Renal cortex interstitium (tissue), 15 donors: ENCODE measurements at places on chromosomes 1 and 21. TPM values are rescaled to one million over a fixed set of nuclear protein-coding genes. Genes with fewer than 3 reads are reported as not detected.

- no peak for DNase-seq
These were observed 954.5 kb downstream of the ADGRL2 start for GRCh38 chr1:82755191-82755590.

DNA sequence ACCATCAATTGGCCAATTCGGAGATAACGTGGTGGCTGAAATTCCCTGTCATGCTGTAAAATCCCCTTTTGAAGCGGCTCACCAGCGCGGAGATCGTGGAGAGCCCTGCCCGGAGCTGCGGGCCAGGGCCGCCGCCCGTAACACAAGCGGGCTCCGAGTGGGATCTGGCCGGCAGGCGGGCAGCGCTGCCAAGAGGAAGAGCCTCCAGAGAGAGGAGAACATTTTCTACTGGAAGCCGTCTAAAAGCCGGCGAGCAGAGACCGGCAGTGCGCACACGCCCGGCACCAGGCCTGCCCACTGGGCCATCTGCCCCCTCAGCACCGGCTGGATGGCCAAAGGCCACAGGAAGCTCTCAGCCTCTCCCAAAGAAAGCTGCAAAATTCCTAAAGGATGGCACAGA lies 15.5 kb downstream of the SSBP3 start:
- DNase-seq: no peak

- DNase-seq: no peak
These were observed 62.8 kb upstream of the COA6 start for GRCh38 chr1:234310460-234310817.

DNA sequence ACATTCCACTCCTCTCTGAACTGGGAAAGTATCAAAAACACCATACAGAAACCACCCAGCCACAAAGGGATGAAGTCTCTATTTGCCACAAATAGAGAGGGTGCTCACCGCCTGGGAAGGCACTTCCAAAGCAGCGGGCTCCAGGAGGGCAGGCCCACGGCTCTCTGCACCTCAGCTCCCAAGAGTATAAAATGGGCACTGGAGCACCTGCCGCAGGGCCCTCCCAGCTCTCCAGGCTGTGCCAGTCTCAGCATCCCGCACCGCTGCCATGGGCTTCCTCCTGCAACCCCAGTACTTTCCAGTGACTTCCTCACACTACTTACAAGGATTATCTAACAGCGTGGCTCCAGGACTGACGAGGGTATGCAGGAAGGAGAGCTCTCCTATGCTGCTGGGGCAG lies 14.4 kb downstream of the C2CD2 start:
- DNase-seq: no peak

DNA sequence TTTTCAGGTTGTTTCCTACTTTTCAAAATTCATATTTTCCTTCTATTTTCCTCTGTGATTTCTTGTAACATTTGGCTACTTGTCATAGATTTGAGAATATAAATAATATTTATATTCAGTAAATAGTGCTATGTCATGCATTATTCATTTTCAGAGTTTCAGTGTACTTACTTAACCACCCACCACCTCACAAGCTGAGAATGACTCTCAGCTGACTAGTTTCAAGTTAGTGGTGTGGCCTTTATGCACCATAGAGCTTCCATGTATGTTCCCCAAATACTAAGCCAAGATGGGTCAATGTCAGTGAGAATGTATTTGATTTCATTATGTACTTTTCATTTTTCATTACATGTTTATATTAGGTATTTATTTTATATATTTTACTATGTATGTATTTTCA lies 56.9 kb upstream of the RGS1 start:
- no peak for DNase-seq

Gene SH2D1B
- 0.11 TPM for polyA plus RNA-seq

GRCh38 chr1:31978843-31979400 lies 34.7 kb upstream of the KHDRBS1 start:
- DNase-seq: no peak

GRCh38 chr1:44713321-44713781 lies 17.6 kb downstream of the RNU5D-1 start:
- no peak for DNase-seq

Gene GPR25
- not detected for polyA plus RNA-seq

DNA sequence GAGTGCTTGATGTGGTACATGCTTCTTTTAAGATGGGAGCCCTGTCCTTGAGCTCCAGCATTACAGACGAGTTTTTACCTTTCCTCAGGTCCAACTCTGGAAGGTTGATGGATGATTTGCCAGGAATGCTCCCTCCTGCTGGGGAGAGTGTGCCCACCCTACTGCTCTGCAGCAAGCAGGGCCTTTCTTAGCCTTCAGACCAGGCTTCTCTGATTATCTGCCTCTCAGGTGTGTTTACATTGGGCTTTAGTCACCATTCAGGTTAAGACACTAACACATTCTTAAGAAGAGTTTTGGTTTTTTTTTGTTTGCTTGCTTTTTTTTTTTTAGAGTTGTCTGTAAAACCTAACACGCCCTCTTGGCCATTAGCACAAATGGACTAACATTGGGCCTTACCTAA lies 301.8 kb downstream of the KCNT2 start:
- no peak for DNase-seq

DNA sequence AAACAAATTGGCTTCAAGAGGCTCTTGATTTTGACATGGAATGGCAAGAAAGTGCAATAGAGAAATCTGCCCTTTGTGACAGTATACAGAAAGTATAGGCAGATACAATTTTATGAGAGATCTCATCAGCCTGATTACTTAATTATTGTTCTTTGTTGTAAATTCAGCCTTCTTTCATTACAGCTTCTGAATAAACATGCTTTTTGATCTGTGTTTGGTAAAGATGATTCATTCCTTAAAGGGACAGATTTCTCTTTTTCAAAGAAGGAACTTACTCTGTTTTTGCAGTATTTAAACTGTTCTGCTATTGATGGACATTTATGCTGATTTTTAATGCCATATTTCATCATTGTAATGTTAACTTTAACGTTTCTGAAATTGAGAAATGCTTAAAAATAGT lies 13.7 kb upstream of the MPC2 start:
- no peak for DNase-seq

Gene FALEC
- 0.81 TPM for polyA plus RNA-seq

Gene HENMT1
- 13.0 TPM for polyA plus RNA-seq

- DNase-seq: no peak
These were observed 5.5 kb upstream of the AGTRAP start for GRCh38 chr1:11730429-11730891.

GRCh38 chr1:198003468-198003867 lies 86.3 kb downstream of the LHX9 start:
- DNase-seq: no peak

Gene LRRC53
- not detected for polyA plus RNA-seq

GRCh38 chr1:67469431-67469830 lies 39.2 kb upstream of the SERBP1 start:
- no peak for DNase-seq

- DNase-seq: no peak
These were observed 93.0 kb upstream of the TENT5C start for GRCh38 chr1:117512728-117513321.

GRCh38 chr1:207903767-207904166 lies 7.2 kb downstream of the CD34 start:
- no peak for DNase-seq

- no peak for DNase-seq
These were observed 11.6 kb upstream of the CD34 start for GRCh38 chr1:207922554-207922953.

Gene MCOLN3
- polyA plus RNA-seq: 27.1 TPM

Gene LRRC39
- polyA plus RNA-seq: 2.3 TPM

Gene LCA5L
- polyA plus RNA-seq: 3.9 TPM

Gene CRNN
- not detected for polyA plus RNA-seq

Gene ALX3
- not detected for polyA plus RNA-seq

DNA sequence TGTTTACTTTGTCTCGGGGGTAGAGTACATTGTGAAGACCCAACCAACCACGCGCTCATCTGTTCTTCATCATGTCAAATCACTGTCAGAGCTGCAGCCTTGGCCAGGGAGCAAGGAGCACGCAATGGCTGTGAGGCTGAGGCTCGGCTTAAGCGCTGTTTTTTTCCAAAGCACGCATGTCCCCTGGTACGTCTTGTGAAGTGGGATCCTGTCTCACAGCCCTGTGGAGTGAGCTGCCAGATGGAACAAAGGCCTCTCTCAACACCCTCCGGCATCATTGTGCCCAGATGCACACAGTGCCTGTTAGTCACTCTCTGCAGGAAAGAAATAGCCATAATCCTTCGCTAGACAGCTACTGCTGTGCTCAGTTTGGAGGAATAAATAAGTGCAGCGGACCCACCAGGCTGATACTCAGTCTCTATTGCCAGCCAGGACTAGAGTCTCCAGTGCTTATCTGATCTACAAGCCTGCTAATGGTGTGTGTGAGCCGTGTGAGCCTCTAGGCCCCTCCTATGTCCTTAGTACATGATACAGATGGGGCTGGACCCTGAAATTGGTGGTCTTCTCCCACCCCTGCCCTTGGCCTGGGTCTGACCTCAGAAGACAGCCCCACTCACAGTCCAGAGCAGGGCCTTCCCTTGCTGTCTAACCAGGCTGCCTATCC lies 91.3 kb upstream of the COA6 start:
- no peak for DNase-seq

- no peak for DNase-seq
These were observed 76.6 kb downstream of the HHAT start for GRCh38 chr1:210405316-210405715.

Gene OPRD1
- polyA plus RNA-seq: 0.33 TPM

DNA sequence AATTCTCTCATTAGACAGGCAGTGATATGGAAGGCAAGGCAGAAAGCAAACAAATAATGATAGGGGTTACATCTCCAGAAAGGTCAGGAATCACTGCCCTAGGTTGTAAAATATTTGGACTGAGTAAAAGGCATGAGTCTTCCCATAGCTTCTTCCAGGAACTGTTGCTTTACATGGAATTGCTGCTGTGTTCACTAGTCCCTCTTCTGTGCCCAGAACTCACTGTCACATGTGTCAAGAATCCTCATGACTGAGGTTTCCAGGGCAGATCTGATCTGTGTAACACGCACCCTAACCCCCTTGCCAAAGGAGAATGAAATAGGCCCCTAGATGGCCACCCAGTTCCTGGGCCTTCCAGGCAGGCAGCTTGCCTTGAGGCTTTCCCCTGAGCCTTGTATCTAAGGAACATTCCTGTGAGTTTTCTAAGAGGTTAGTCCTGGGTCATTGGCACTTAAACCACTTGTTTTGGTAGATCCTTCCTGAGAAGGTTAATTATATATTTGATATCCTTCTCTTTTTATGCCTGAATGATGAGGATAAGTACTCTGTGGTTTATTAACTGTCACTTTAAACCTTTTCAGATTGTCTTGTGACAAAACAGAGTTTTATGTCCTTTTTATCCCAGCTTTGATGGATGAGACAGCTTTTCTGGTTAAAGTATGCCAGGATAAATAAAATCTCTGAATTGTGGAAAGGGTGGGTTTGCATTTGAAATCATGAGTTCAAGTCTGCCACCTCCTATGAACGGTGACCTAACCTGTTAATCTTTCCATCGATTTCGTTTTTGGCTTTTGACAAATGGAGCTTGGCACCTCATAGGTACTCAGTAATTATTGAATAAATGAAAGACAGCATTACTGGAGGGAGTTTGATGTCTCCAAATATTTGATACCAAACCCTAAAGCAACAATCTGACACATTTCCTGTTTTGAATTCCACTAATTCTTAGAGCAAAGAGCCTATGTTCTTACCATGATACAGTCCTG lies 163.3 kb downstream of the DHRS3 start:
- DNase-seq: no peak
